Dermis blood vessel endothelial cell (primary cell): ENCODE measurements at places on chromosomes 7 and 10.

DNA sequence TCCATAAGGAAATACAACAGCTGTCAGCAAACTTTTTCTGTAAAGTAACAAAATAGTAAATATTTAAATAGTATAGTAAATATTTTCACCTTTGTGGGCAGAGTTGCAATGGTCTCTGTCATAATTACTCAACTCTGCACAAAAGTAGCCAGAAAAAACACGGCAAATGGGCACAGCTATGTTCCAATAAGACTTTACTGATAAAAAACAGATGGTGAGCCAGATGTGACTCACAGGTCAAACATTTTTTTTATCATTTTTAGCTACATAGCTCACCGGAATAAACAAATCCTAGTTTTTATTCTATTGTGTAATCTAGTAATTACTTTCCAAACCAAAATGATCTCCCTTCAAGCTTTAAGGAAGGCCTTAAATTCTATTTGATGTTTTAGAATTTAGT lies 55.3 kb downstream of the NCAPG2 start:
- peak; percentile 72 for DNase-seq

- DNase-seq: no peak
These were observed 367.7 kb downstream of the BBS9 start for GRCh38 chr7:33497051-33497450.

DNA sequence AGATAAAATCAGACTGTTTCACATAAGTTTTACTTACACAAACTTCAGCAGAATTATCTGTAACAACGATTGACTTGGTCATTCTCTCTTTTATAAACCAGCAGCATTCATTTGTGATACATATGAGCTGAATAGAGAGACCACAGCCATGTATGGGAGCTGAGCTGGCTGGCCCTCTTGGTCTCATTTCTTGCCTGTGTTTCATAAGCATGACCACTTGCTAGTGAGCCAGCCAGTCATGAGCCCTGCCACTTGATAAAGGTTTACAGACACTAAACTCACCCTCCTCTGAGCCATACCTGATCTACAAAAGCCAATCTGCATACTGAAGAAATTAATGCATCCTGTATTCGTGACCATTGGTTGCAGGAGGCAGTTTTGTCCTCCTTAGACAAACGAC lies 82.1 kb downstream of the PKD1L1 start:
- no peak for DNase-seq

DNA sequence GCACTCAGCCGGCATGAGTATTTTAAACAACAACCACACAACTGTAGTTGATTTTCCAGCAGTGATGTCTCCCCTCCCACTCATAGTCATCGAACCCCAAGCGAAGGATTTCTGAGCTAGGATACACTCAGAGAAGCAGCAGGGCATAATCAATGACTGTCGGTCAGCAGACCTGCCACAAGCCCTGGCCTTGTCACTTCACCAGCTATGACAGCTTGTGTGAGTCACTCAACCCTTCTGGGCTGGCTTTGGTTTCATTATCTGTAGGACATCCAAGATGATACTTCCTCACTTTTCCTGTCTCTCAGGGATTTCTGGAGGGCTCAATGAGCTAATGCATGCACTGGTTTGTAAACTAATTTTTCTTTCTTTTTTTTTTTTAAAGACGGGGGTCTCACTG lies 22.0 kb upstream of the UBE3C start:
- DNase-seq: no peak

DNA sequence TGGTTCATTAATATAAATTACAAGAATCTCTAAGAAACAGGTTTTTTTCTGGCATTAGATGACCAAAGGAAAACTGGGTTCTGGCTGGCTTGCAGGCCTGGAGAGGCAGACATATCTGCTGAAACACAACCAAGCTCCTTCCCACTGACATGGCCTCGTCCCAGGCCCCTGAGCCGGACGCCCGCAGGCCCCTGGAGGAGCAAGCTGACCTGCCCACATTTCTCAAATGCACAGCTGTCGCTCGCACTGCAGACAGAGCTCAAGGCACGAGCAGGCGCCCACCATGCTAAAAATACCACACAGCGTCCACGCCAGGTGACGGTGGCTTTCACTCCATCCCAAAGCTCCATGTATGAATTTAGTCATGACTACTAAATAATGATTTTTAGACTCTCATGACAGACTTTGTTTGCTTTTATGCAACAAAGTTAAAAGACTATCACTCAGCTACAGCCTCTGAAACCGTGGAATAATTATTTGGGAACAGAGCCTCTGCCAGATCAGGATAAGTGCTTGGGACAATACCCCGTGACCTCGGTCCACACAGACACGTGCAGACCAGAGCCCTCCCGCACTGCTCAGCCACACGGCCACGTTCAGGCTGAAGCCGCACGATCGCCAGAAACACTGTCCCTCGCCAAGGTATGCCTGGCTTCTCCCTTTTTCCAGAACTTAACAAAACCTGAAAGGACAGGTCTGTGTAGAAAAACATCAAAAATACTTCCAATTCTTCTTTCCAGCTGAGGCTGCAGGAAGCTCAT lies 71.1 kb downstream of the DIP2C start:
- no peak for DNase-seq

- DNase-seq: no peak
These were observed 2.0 kb downstream of the SOSTDC1 start for GRCh38 chr7:16463520-16463919.

- no peak for DNase-seq
These were observed 7.3 kb upstream of the TARP start for GRCh38 chr7:38280707-38281106.

GRCh38 chr10:90966146-90966545 lies 45.3 kb upstream of the ANKRD1 start:
- DNase-seq: no peak

- no peak for DNase-seq
These were observed 85.9 kb downstream of the ADARB2 start for GRCh38 chr10:1651270-1651966.

- DNase-seq: no peak
These were observed 7.9 kb downstream of the LDB1 start for GRCh38 chr10:102112210-102112817.

- DNase-seq: no peak
These were observed 31.0 kb downstream of the BET1 start for GRCh38 chr7:93973134-93973533.

DNA sequence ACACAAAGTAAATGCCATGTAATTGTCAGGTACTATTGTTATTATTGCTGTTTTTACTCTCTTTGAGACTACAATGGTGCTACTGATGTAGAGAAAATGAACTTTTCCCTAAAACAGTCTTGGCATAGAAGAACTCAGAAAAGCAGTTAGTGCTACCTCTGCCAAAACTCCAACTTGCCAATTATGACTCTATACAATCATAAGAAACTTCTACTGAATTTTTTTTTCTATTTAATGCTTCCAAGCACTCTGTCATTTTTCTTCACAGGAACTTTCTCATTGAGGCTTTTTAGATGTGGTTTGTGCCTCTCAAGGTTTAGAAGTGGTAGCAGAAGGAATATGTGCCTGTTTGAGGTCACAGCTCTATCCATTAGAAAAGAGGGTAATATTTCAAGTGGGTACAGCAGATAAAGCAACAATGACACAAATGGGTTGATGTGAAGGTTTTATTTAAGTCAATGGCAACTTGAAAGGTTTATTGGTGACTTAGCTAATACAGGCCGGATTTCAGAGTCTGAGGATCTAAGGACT lies 64.0 kb upstream of the FERD3L start:
- no peak for DNase-seq

DNA sequence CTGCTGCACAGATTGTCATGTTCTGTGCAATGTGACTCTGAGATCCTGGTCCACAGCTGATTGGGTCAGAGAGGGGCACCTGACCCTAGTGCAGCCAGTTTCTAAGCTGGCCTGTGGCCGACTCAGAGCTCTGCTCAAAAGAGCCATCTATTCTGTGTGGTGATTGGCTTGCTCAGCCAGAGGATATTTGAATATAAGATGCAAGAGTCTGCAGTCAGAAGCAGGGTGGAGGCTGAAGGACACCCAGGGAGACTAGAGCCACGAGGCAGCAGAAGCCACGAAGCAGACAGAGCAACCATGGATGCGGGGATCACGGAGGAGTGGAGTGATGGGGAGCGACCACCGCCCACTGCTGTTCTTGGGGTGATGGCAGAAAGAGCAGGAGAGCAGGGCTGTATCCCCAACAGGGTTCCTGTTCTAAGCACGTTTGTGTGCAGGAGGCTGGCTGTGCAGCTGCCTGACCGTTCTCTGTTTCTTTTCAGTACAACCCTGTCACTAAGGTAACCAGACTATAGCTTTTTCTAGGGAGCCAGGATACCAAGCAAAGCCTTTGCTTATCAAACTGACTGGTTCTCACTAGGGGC lies 19.5 kb upstream of the RHEB start:
- no peak for DNase-seq

GRCh38 chr7:78571292-78571691 lies 772.7 kb downstream of the PHTF2 start:
- DNase-seq: no peak

DNA sequence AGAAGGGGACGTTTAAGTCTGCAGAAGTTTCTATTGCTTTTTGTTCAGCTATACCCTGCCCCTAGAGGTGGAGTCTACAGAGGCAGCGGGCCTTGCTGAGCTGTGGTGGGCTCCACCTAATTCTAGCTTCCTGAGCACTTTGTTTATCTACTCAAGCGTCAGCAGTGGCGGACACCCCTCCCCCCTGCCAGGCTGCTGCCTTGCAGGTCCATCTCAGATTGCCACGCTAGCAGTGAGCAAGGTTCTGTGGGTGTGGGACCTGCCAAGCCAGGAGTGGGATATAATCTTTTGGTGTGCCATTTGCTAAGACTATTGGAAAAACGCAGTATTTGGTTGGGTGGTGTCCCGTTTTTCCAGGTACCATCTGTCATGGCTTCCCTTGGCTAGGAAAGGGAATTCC lies 147.3 kb upstream of the PRPS1L1 start:
- DNase-seq: no peak

DNA sequence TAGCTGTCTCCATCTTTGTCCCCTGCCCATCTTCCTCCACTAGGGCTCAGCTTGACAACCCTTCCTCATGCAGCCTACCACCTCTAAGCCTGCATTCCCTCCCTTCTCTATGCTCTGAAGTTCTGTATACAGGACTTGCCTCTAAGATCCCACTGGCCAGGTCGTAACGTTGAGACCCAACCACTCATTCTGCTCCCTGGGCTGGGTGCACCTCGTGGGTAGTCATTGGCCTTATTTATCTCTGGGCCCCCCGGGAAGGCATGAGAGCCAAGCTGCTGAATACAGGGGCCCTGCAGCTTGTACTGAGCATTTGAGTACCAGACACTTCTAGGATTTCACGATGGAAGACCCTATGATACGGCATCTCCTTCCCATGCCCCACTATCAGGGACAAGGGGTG lies 31.2 kb downstream of the MYL10 start:
- DNase-seq: no peak

DNA sequence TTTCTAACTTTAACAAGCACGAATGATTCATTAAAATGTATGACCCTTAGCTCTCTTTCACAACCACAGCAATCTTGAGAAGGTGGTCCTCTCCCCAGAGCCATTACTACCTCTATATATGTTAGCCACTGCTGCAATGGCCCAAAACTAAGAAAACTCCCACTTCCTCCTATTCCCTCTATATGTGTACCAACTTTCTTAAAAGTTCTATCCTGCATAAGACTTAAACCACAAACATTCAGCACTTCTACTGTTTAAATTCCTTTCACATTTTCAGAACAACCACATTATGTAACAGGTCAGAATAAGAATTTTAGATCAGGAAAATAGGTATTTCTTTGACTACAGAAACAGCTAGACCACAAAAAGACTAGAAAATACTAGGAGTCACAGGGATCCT lies 36.2 kb downstream of the WASL start:
- no peak for DNase-seq

- no peak for DNase-seq
These were observed 912.2 kb downstream of the GRID1 start for GRCh38 chr10:85454386-85454785.

GRCh38 chr10:132223156-132223590 lies 36.4 kb downstream of the DPYSL4 start:
- peak; percentile 89 for DNase-seq

DNA sequence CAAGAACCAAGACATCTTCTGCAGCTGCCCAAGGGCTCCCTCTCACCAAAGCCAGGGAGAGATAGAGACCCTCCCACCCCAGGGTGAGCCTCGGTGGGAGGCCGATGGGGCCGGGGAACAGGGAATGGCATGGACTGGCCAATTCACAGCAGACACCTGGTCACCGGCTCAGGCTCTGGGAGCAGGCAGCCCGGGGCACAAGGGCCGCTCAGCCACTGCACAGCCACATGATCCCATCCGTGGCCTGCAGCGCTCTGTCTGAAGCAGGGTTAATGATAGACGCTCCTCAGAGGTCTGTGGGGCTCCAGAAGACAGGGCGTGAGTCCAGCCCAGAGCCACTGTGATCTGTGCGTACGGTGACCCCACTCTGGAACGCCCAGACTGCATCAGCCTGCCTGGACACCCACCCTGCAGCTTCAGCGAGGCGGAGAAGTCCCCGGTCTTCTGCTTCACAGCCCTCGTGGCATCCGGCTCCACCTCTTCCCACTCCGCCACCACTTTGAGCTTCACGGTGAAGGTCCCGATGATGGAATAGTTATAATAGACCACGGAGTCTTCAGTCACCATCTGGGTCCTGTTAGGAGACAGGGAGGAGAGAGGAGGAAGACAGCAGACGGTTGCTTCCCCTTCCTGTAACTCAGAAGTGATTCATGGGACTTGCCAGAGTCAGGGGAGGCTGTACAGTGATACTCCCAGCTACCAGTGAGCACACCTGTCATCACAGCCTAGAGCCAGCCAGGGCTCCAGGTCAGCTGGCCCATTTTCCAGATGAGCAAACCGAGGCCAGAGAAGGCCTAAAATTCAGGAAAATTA lies 14.0 kb downstream of the TMEM130 start:
- no peak for DNase-seq

GRCh38 chr10:54745436-54745835 lies 55.6 kb downstream of the PCDH15 start:
- no peak for DNase-seq

DNA sequence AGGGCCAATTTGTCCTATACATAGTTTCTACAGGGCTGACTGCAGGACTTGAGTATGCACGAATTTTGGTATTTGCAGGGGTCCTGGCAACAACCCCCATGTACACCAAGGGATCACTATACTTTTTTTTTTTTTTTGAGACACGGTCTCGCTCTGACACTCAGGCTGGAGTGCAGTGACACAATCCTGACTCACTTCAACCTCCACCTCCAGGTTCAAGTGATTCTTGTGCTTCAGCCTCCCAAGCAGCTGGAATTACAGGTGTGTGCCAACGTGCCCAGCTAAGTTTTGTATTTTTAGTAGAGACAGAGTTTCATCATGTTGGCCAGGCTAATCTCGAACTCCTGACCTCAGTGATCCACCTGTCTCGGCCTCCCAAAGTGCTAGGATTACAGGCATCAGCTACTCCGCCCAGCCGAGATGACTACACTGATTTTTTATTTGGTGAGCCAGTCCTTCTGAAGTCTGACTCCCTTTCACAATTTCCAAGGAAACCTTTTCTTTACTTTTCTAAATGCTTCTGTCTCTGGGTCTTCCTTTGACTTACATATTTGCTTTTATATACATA lies 19.8 kb downstream of the CFAP70 start:
- DNase-seq: no peak
